ENCODE measurements at places on chromosomes 4 and X.

- no peaks in the 10 kb centered on the region for H3K27me3 ChIP-seq
- no peak overlapping the region for H3K27ac ChIP-seq
- no peaks in the 10 kb centered on the region for H3K36me3 ChIP-seq
- H3K4me3 ChIP-seq, result no peak overlapping the region
These were observed 119.9 kb upstream of the POF1B start for GRCh38 chrX:85499400-85499799.

GRCh38 chrX:123803331-123803983, 56.4 kb upstream of the XIAP start:
- no peak overlapping the region for H3K27ac ChIP-seq
- no peak overlapping the region for H3K4me3 ChIP-seq
- no peaks in the 10 kb centered on the region for H3K27me3 ChIP-seq
- peaks cover 4% of the 10 kb centered on the region for H3K4me1 ChIP-seq
- no peaks in the 10 kb centered on the region for H3K36me3 ChIP-seq

DNA sequence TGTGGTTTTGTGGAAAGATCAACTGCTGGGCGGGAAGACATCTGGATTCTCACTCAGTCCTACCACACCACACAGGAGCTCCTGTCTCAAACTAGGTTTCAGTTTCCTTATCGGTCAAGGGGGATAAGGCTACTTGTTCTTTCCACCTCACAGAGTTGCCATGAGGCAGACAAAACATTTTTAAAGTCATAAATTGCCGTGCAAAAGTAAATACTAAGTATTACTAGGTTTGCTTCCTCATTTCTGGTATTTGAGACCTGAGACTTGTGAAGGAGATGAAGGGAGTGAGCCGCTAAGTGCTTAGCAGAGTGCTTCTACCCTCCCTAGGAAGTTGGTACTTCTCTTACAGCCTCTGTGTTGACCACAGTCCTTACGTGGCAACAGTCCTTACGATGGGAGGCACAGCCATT, 1.5 kb downstream of the LAP3 start:
- peak overlapping the region; percentile 70 for H3K4me3 ChIP-seq
- no peak overlapping the region for H3K27ac ChIP-seq
- H3K4me1 ChIP-seq, result peaks cover 4% of the 10 kb centered on the region
- peaks cover 36% of the 10 kb centered on the region for H3K36me3 ChIP-seq
- no peaks in the 10 kb centered on the region for H3K27me3 ChIP-seq

DNA sequence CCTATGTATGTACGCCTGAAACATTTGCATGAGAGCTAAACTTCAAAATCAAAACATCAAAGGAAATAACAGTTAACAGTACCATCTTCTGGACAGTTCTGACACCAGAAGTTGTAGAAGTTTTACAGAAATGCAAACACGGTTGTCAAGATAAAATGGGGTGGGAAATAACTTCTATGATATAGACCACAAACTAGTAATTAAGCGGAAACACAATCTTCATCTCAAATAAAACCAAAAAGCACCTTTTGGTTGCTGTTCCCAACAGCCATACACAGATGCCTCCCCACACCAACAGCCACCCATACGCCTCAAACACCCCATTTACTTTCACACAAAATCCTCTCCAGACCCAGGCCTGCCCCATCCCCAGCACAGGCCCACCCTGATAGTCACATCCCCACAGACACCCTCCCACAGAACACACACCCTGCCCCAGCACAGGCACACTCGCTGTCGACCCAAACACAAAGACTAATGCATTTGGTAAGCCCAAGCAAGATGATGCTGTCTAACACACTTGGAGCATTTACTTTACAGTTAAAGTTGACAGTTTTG, 64.3 kb downstream of the TAPT1 start:
- no peak overlapping the region for H3K27ac ChIP-seq
- DNase-seq, result no peak
- H3K36me3 ChIP-seq, result peaks cover 18% of the 10 kb centered on the region
- H3K4me3 ChIP-seq, result no peak overlapping the region
- no peaks in the 10 kb centered on the region for H3K4me1 ChIP-seq
- H3K27me3 ChIP-seq, result no peaks in the 10 kb centered on the region

DNA sequence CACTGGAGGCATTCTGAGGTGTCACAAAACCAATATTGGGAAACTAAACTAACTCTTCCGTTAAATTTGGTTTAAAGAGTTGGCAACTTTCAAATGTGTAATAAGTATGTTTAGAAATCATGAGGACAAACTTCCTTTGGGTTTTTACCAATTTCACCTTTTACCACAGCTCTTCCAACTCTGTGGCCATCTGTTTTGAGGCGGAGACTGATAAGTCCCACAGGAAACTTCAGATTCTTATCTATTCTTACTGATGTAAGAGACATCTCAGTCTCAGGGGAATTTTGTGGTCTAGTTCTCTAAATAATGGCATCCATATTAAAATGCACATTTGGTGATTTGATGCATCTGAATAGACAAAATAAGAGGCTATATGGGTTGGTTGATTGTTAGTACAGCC, 229.2 kb upstream of the AFF2 start:
- H3K4me1 ChIP-seq, result no peaks in the 10 kb centered on the region
- no peaks in the 10 kb centered on the region for H3K27me3 ChIP-seq
- no peak overlapping the region for H3K27ac ChIP-seq
- no peak overlapping the region for H3K4me3 ChIP-seq

DNA sequence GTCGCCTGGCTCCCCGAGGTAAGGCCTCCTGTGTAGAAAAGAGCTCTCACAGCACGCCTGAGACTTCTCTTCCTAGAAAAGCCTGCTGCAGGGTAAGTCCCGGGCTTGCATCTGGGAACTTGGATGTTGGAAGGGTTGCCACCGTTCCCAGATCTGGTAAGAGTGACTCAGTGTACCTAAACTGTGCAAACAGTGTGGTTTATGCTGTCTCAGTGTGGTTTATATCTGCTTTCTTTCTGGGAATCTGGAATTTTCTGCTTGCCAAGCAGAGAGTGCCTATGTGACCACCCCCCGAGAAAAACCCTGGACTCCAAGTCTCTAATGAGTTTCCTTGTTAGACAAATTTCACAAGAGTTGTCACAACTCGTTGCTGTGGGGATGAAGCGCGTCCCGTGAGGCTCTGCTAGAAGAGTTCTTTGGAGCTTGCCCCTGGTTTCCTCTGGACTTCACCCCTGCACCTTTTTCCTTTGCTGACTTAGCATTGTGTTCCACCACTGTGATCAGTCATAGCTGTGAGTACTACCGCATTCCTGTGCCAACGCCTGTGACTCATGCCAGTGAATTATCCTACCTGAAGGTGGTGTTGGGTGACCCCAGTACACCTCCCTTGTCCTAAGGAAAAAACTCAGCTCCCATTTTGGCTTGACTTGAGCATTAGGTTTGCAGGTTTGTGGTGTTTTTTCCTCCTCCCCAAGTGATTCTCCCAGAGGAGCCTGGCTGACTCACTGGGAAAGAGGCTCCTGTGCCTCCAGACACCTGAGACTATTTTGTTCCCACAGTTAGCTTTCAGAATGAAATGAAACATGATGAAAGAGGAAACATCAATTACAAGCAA, 14.5 kb downstream of the SLC2A9 start:
- H3K36me3 ChIP-seq, result peaks cover 55% of the 10 kb centered on the region
- no peaks in the 10 kb centered on the region for H3K27me3 ChIP-seq
- H3K4me1 ChIP-seq, result peaks cover 63% of the 10 kb centered on the region
- no peak overlapping the region for H3K4me3 ChIP-seq

GRCh38 chrX:125757794-125758564, 408.1 kb downstream of the DCAF12L2 start:
- no peaks in the 10 kb centered on the region for H3K36me3 ChIP-seq
- DNase-seq, result no peak
- no peaks in the 10 kb centered on the region for H3K4me1 ChIP-seq

DNA sequence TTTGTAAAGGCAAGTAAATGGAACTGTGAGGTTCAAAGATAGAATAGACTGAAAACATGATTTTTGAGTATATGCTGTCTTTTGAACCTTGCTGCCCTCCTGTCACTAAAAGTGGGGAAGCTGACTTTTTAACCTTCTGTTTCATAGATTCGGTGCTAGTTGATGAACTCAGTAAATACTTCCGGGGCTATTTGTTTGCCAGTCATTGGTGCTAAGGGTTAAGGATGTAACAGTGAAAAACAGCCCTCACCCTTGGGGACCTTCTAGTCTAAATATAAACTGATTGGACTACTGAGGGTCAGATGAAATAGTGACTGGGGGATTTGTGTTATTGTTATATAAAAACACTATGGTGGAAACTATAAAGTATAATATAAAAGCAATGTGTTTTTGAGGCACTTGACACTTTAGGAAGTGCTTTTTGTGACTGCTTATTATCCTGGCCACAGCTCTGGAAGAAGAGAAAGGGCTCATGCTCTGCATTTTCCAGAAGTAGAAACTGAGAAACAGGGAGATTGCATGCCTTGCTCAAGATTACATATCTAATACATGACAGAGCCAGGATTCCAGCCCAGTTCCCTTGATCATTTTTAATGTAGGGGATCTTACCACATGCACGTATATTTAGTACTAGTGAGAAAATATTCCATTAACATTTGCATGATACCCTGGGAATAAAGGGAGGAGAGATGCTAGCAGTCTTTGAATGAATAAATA, 3.9 kb downstream of the BST1 start:
- no peak for DNase-seq
- H3K36me3 ChIP-seq, result no peaks in the 10 kb centered on the region
- no peaks in the 10 kb centered on the region for H3K27me3 ChIP-seq
- H3K4me1 ChIP-seq, result no peaks in the 10 kb centered on the region

DNA sequence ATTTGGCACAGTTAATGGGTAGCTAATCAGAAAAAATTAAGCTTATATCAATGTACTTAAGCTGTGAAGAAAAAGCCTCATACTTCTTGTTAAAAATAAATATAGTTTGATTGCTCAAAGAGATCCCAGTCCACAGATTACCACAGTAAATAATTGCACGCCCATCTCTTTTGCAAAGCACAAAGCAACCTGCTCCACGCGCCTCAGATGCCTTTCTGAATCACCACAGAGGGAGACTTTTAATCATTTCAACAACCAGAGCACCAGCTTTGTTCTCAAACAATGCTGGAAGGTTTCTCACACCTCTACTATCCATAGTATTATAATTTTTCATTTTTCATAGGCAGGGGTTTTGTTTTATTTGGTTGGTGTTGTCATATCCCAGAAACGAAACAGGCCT, 338.6 kb upstream of the MAGEB2 start:
- H3K27ac ChIP-seq, result no peak overlapping the region
- H3K36me3 ChIP-seq, result no peaks in the 10 kb centered on the region
- DNase-seq, result no peak
- no peaks in the 10 kb centered on the region for H3K4me1 ChIP-seq
- no peak overlapping the region for H3K4me3 ChIP-seq

All from RWPE2 (cell line).